Activated CD4-positive, alpha-beta T cell treated with anti-CD3 and anti-CD28 coated beads, Interleukin-2, Interleukin-4, amounts not matched to agents 100 ng/mL and 50 ng/mL, durations not matched to agents 16 hours and 8 hours (primary cell): ENCODE measurements at places on chromosomes 12 and 14.

GRCh38 chr12:10968765-10969456, 17.8 kb downstream of the TAS2R50 start:
- no peak for DNase-seq

GRCh38 chr12:15631007-15631715, 158.0 kb downstream of the EPS8 start:
- no peak for DNase-seq

DNA sequence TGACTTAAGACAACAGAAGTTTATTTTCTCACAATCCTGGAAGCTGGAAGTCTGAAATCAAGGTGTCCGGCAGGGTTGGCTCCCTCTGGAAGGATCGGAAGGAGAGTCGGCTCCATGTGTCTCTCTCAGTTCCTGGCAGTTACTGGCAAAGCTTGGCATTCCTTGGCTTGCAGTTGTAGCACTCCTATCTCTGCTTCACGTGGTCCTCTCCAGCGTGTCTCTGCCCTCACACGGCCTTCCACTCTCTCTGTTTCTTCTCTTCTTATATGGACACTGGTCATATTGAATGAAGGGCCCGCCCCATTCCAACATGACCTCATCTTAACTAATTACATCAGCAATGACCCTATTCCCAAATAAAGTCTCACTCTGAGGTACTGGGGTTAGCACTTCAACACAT, 60.1 kb upstream of the TUNAR start:
- DNase-seq: no peak

GRCh38 chr12:115964214-115964613, 313.3 kb downstream of the MED13L start:
- no peak for DNase-seq

- no peak for DNase-seq
Observed at GRCh38 chr14:48107646-48108045, 432.2 kb upstream of the MDGA2 start.

- peak; percentile 53 for DNase-seq
Observed at GRCh38 chr12:96719660-96720362, 187.2 kb upstream of the NEDD1 start.

GRCh38 chr12:93734784-93735183, 57.6 kb downstream of the CRADD start:
- no peak for DNase-seq

DNA sequence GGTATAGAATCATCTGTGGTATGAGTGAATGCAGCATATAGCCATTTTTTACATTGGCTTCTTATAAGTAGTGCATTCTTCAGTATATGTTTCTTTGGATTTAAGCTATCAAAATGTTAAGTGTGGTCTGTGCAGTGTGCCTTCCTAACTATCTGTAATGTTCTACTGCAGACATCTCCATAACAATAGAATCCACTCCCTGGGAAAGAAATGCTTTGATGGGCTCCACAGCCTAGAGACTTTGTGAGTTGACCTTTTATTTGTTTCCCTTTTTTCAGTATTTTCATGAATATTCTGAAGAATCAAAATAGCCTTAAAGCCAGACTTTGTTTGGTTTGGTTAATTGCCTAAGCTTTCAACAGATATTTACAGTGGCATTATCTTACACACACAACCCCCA, 107.2 kb downstream of the ZFC3H1 start:
- no peak for DNase-seq

DNA sequence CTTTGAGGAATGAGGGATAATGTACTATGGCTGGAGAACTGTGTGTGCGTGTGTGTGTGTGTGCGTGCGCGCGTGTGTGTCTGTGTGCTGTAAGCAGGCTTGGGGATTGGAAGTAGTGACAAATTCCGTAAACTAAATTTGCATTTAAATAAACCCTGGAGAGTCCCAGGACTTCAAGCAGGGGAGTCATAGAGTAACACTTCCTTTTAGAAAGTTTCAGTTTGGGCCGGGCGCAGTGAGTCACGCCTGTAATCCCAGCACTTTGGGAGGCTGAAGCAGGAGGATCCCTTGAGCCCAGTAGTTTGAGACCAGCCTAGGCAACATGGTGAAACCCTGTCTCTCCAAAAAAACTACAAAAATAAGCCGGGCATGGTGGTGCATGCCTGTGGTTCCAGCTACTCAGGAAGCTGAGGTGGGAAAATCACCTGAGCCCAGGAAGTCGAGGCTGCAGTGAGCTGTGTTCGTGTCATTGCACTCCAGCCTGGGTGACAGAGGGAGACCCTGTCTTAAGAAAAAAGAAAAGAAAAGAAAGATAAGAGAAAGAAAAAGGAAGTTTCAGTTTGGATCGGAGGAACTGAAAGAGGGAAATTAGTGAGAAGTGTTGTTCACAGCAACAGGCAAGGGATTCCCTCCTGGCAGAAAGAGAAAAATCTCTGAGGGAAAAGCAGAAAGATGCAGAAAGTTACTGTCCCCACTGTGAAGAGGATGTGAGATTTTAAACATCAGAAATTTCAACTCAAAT, 222.7 kb upstream of the SOX5 start:
- no peak for DNase-seq

DNA sequence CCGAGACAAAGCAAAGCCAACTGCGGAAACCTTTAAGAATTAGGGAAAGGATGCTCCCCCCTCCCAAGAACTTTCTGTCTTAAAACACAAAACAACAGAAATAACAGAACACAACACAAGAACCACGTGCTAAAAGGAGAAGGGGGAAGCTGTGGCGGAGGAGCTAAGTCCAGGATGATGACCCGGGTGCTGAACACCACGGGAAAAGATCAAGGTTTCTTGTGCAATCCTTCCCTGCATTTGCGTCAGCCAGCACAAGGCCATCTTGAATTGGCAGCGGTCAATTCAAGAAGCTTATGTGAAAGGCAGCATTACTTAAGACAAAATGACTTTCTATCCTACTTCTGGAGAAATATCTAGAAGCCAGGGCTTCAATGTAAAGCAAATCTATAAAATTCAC, 11.0 kb upstream of the CREBL2 start:
- no peak for DNase-seq

DNA sequence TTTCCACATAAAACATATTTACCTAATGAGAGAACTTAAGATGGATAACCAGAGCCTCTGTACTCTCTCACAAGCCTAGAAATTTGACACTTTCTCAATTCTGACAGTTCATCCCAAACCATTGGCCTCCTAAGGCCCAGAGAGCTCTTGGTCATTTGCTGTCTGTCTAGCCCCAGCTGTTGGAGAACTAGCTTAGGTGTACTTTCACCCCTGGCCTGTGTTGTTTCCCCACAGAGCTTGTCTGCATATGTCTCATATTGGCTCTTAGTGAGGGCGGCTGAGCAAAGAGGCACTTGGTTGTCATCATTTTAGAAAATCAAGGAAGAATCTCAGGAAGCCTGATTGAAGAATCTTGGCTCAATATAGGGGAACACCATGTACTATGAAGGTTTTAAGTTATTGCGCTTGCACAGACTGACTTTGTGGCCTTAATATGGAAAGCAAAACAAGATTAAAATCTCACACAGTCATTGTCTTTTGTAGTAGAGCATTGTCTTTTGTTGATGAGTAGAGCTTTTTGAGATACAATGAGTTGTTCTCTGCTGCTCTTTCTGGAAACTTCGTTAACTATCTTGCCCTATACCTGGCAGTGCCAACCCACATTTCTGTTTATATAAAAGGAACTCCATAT, 324.6 kb downstream of the RAD51B start:
- DNase-seq: no peak
